ENCODE measurements at places on chromosomes 7 and 10.

DNA sequence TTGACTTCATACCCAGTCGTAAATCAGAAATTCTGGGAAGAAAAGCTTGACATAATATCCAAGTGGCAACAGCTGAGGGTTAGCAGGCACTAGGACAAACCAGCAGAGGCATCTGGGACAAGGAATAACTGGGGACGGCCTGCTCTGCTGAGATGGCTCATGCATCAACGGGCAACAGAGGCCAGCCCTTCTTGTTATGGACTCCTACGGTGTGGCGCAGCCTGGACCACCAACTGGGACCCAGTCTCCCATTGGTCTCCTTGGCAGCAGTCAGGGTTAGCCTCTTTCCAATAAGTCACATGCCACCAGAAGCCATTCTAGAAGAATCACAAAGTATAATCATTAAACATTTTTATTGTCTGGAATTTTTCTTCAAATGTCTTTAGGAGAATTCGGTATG, 15.0 kb downstream of the FGFR2 start:
- DNase-seq = no peak

GRCh38 chr10:132406181-132406580, 9.2 kb downstream of the PWWP2B start:
- DNase-seq = no peak

- DNase-seq = no peak
Measured at GRCh38 chr7:69685293-69685631, 87.0 kb downstream of the AUTS2 start.

- no peak for DNase-seq
Measured at GRCh38 chr7:114759347-114760062, 162.4 kb upstream of the MDFIC start.

GRCh38 chr10:124668517-124669051, 75.6 kb downstream of the FAM53B start:
- no peak for DNase-seq

DNA sequence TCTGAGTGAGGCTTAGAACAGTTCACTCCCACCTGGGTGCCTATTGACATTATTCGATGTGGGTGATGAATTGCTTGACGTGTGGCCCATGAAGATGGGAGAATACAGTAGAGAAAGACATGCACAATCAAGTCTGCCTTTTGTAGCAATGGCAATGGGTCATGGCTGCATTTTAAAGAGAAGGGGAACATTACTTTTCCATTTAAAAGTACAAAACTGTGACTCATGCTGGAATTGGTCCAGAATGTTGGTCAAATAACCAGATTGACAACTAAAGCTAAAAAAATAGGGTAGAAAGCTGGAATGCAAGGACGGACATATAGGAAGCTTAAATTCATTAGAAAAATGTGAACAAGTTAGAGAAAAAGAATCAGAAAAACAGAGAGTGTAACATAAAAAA, 104.1 kb upstream of the SLC25A13 start:
- DNase-seq = no peak

- no peak for DNase-seq
Measured at GRCh38 chr7:46581268-46581667, 660.2 kb upstream of the IGFBP3 start.

DNA sequence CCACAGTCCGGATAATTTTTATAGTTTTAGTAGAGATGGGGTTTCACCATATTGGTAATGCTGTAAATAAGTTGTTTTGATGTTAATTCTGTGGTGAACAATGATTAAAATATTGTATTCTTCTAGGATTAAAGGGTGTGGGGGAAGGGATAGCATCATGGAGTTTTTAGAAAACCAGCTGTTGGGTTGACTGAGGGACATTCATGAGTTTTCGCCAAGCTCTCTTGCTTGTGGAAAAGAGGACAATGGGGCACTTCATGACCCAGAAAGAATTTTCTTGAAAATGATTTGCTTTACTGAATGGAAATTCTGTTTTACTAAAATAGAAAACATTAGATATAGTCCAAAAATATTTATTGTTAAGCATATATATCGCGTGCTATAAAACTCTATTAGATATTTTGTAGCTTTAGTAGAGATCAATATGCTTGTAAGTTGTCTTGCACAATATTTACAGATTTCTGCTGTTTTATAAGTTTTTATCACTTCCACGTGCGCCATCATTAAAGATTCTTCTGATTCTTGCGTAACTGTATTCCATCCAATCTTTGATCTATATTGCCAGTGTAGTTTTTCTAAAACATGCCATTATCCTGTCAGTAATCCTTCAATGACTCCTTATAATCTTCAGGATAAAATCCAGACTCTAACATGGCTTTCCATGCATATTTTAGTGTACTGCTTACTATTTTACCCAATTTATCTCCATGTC, 41.8 kb downstream of the LCOR start:
- peak; percentile 25 for DNase-seq

GRCh38 chr7:35906191-35906908, 105.5 kb downstream of the SEPTIN7 start:
- DNase-seq = peak; percentile 80

DNA sequence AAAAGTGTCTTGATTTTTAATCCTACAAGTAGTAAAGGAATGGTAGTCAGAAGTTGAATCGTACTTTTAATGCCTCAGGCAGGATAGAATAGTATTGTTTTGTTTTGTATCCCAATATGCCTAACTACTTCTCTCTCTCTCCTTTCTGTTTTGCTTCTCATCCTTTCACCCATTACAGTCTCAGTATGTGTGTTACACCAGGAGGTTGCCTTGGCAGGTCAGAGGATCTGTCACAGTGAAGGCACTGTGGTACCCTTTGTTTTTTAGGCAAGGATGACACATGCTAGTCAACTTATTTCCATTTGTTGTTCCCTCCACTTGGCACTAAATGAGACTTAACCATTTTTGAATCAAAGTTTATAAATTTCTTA, 94.4 kb downstream of the MAPK8 start:
- no peak for DNase-seq

DNA sequence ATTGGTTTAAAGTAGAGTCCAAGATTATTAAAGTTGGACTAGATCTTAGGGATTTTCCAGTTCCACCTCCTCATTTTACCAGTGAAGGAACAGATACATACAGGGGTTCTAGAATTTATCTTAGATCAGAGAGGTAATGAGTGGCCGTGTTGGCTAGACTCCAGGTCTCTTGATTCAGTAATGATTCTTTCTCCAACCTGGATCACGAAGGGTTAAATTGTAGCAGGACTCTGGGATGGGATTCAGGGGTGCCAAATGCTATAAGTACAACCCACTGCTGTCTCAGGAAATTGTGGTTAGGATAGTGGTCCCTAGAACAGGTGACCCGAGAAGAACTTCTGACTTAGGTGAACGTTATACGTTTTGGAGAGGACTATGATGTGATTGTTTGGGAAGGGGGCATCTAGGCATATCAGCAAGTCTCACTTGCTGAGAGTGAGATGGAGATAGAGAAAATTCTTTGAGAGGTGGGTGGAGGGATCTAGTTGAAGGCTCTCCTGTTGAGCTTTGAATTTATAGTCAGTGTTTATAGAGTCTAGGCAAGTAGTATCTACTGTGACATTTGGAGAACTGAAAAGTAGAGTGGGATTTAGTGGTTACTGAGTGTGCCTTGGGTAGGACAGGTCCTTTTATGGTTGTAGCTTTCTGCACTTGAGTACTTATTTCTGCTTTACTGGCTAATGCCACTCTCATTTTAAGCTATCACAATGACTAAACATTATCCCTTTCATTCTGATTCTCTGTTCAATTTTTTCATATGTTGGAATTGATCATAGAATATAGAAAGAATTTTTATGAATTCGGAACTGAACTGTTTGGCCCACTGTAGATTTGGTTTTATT, 58.3 kb downstream of the ST7 start:
- DNase-seq = no peak

- DNase-seq = peak; percentile 90
Measured at GRCh38 chr7:54839575-54840213, 80.7 kb upstream of the SEC61G start.

GRCh38 chr7:143042790-143043271, 9.3 kb upstream of the OR6V1 start:
- peak; percentile 37 for DNase-seq

DNA sequence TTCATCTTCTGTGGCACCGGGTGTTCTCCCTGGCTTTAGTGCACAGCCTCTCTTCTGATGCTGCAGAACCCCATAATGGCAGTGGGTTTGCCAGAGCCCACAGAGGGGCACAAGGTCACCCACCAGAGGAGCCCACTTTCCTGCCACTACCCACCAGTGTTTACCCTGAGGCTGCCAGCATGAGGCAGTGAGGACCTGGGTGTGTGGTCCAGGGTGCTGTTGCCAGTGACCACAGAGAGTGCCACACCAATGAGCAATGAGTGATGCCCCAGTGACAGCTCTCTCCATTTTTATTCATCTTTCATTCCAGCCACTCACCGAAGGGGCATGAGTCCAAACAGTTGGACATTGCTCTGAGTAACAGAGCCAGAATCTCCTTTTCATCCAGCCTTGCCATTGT, 34.8 kb downstream of the MTURN start:
- DNase-seq = no peak

DNA sequence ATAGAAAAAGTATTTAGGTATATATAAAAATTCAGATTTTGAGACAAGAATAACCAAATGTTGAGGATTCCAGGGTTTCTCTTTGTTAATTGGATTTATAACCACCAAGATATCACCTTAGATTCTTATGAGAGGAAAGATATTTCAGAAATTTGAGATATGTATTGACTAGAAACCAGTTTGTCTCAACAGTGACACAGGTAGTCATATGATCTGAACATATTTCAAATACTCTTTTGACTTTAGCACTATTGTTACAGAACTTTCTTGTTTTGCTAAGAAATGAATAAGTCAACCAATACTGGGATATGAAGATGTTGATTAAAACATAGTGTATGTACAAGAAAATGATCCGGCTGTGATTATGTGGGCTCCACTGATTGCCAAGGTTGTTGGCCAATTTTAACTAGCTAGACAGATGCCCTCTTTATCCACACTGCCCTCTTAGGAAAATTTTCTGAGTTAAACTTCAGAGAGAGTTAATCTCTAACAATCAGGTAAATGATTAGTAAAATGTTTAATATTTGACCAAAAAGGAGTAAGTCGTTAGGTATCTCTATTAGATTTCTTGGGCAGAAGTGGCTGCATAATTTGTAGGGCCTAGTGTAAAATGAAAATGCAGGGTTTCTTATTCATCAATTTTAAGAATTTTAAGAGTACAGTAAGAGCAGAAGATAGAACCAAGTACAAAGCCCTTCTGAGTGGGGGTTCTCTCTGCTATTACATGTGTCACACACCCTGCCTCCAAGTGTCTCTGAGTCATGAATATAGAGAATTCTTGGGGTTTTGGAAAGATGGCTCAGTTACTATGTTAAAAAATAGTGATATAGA, 376.0 kb downstream of the TFEC start:
- DNase-seq = no peak

DNA sequence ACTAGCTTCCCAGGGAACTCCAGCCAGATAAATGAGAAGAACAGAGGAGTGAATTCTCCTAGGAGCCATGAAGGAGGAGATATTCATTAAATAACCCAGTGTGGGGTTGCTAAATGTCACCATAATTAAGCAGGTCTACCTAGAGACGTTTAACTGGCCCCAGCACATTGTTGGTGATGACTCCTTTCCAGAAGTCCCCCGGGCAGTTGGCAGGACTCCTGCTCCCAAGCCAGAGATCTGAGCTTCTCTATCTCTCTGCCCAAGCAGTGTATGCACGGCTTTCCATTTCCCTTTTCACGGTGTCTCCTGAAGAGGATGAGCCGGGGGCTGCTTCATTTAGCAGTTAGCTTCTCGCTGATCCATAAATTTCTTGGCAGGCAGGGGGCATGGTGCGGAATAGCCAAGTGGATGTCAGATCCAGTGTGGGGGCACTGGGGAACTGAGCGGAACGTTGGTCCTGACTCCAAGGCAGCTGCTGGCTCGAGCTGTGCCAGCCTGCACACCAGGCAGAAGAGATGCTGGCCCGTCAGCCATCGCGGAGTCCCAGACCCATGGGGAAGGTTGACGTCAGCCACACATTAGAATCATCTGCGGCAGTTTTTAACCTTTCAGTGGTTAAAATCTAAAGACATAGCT, 142.0 kb upstream of the NPY start:
- peak; percentile 39 for DNase-seq

DNA sequence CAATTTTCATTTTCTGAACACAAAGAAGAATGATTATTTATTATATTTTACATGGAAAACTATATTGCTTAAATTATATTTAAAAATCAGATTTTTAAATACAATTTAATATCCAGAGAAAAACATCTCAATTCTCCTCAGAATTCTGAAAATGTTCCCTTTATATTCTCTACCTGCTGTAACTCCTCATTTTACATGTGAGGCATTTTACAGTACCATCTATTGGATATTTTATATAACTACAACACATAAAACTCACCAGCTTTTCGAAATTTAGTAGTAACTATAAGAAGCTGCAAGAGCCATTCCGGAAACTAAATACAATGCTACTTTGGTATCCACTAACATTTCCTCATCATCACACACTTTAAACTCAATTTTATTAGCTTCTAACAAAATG, 264.6 kb downstream of the DGKB start:
- DNase-seq = peak; percentile 11

DNA sequence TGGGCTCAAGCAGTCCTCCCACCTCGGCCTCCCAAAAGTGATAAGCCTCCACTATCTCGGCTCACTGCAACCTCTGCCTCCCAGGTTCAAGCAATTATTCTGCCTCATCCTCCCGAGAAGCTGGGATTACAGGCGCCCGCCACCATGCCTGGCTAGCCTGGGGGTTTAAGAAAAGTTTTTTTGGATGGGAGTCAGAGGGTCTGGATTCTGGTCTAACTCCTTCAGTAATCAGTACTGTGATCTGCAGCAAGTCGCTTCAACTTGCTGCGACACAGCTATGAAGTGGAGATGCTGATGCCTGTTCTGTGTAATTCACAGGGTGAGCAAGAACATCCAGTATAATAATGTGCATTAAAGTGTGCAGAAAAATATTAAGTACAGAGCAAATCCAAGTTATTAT, 88.4 kb upstream of the AGBL3 start:
- DNase-seq = no peak

- no peak for DNase-seq
Measured at GRCh38 chr10:72077275-72077990, 10.9 kb downstream of the SPOCK2 start.

DNA sequence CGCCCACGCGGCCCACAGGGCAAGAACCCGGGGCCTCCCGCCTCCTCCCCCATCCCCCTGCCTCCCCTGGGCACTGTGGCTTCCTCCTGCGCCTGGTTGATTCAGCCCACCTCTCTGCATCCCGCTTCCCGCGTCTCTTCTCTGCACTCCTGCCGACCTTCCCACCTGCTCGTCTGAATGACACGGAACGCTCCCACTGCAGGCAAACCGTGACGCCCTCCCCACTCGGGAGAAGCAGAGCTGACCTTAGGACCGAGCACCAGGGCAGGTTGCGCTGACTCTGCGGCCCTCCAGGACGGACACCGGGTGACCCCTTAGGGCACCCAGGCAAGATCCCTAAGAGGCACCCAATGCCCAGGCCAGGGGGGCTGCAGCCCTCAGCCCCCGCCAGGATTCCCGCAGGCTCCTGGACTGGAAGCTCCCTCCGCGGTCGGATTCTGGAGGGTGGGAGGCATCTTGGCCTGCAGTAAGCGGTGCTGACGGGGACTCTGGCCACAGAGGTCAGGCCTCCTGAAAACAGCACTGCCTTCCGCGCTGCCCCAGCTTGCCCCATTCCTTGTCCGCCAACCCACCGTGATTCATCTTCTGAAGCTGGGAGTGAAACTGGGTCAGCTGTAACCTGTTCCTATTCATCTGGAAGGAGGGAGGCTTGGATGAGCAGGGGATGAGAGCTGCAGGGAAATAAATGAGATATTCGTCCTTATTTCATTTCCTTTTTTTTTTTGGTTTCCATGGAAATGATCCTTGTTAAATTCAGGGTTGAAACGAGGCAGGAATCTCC, 990 bp downstream of the CALML3 start:
- no peak for DNase-seq

GRCh38 chr7:4273566-4274230, 408.4 kb upstream of the FOXK1 start:
- DNase-seq = no peak

All from muscle of leg (tissue), 16 donors.